CD4-positive, alpha-beta T cell treated with Interleukin-12 subunit alpha and Interleukin-12 subunit beta, for 1 hour (primary cell): ENCODE measurements at places on chromosomes 5 and 9.
A peak's percentile ranks its signal among the peaks of the same experiment; 100 is the strongest.

DNA sequence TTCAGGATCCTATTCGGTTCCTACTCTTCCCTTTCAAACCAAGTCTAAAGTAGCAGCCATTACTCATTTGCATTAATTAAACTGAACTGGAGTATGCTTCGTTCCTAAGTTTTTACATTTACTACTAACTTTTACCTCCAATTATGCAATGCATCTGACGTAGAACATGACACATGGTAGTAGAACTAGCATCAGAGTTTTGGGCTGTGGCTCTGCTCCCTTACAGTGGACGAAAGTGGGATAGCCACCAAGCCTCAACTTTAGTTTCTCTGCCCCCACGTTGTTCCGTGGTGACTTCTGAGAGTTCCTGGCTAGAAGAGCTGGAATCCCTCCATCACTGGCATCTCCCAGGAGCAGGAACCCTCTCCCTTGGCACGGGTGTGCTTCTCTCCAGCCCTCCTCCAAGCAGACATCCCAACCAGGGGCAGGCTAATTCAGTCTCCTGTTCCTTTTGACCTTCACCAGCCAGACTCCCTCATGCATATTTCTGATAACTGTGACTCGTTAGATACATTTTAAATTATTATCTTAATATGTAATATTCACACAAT is 2.9 kb downstream of the IFNE start:
- no peak for DNase-seq

DNA sequence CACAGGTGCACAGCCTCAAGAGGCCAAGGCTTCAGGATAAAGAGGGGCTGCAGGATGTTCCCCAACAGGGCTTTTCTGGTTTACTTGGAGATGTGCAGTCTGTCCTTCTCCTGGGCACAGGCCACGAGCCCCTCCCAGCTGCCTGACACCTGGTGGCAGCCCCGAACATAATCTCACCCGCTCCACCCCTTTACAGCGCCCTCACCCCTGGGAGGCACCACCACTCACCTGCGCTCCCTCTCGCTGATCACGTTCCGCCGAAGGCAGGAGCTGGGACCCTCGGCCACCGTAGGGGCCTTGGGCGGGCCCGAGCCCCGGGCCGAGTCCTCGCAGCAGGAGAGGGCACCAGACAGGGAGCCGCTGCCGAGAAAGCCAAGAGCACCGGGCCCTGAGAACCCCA is 514 bp downstream of the SOHLH1 start:
- DNase-seq = no peak

DNA sequence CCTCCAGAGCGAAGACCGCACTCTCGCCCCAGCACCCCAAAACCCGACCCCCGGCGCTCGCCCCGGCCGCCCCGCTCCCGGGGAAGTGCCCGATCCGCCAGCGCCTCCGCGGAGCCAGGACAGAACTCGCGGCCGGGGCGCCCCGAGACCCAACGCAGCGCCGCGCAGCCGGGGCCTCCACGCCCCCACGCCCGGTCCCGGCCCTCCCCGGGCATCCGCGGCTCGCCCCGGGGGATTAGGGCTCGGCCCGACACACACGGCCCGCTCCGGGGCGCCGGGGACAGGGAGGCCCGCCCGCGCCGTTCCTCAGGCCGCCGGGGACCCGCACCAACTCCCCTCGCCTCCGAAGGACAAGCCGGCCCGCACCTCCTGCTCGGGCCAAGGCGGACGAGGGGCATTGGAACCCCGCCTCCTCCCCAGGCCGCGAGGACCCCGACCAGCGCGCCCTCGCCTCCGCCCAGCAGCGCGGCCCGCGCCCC is 544 bp downstream of the FNBP1 start:
- no peak for DNase-seq

GRCh38 chr5:79699763-79700400 is 10.2 kb downstream of the CMYA5 start:
- no peak for DNase-seq

GRCh38 chr9:83330207-83331196 is 207.7 kb downstream of the FRMD3 start:
- no peak for DNase-seq

DNA sequence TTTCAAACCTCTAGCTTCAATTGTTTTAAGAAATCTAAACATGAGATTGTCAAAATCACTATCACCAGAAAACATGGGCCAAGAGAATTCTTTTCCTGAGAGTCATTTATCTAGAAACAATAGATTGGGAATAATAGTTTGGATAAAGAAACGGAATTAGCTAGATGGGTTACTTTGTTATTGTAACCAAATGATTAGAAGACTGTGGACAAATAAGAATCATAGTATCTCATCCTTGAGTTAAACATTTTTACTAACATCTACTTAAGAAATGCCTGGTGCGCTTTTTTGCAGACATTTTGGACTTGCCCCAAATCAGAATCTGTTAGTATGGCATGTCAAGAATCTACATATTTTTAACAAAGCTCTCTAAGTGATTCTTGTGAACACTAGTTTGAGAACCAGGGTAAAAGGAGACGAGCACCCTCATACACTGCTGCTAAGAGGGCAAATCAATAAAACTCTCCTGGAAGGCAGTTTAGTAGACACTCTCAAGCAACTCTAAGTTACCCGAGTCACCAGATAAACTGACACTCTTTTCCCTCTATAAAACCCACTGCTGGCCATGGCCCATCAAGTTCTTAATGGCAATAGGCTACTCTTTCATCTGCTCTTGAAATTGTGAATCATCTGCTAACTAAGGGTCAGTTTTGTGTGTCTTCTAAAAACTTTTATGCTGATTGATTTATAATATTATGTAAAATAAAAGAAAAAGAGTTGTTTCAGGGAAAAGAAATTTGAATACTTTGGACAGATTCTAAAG is 39.1 kb downstream of the TPD52L3 start:
- DNase-seq = no peak

DNA sequence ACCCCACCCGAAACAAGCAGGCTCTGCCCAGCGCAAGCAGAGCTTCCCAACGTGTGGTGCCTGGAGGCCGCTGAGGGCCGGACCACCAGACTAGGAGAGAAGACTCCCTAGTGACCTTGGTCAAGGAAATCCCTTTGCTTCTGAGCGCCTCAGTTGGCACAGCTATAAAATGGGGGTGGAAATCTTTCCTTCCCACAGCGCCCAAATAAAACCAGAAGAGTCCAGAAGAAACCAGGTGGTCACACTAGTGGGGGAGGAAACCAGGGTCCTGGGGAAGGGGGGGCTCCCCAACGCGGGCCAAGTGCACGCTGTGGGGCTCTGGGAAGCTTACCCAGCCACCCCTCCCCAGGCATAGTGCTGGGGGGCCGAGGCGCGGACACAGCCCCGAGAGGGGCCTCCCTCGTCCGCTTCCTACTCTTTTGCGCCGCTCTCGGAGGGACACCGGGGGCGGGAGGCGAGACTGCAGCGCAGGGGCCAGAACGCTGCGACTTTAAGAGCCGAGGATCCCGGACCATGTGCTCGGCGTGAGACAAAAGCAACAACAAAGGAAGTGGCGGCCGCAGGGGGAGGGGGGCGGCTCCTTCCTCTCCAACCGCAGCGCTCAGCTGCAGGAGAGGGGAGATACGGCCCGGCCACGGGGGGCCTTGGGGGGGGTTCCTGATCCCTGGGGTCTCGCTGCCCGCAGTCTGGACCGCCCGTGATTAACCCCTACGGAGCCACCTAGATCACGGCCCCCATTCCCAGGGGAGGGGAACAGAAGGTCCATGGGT is 885 bp downstream of the RNF44 start:
- DNase-seq = peak; percentile 85
